Activated CD4-positive, alpha-beta T cell treated with anti-CD3 and anti-CD28 coated beads, Interleukin-2, amount 50 U/mL, for 4 hours (primary cell): ENCODE measurements at places on chromosomes 6 and 20.
A peak's percentile ranks its signal among the peaks of the same experiment; 100 is the strongest.

- no peak for DNase-seq
These were observed 203.5 kb downstream of the ADGRB3 start for GRCh38 chr6:68838571-68838970.

GRCh38 chr20:62202676-62203377 lies 17.3 kb downstream of the HRH3 start:
- DNase-seq: no peak

DNA sequence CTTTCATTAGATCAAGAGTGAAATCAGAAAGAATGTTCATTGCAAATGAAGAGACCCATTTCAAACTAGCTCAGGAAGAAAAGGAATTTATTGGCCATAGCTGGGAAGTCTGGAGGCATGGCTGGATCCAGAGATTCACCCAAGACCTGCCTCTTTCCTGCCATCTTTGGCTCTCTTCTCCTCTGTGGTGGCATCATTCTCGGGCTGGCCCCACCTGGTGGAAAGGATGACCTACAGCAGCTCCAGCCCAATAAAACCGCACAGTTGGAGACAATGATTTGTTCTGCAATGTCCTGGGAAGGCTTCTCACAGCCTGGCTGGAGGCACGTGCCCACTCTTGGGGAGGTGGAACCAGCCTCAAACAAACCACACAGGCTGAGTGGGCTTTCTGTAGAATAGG lies 18.1 kb upstream of the FERMT1 start:
- no peak for DNase-seq

GRCh38 chr20:63359164-63359934 lies 1.8 kb downstream of the CHRNA4 start:
- DNase-seq: no peak

DNA sequence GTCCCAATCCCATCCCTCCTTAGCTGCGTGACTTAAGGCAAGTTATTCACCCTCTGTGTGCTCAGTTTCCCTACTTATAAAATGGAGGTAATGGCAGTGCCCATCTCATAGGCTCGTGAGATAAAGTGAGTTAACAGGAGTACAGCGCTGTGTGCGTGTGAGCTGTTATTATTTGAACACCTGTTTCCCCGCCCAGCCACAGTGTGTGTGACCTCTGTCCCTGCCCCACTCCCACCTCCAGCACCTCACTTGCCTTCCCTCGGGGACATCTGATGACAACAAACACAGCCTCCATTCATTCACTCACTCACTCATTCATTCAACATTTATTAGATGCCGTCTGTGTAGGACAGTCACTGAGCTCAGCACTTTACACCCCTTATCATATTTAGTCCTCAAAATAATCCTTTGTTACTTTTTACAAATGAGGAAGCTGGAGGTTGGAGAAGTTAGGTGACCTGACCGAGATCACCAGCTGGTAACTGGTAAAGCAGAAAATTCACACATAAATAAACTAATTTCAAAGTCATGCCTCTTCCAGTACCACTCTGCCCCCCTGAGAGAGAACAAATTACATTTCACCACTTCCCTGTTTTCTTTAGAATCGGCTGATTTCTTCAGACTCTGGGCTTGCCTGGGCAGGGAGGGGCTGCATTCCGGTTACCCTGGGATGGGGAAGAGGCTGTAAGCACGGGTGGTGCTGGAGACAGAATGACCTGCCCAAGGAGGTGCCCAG lies 58.6 kb downstream of the CPNE5 start:
- DNase-seq: no peak

DNA sequence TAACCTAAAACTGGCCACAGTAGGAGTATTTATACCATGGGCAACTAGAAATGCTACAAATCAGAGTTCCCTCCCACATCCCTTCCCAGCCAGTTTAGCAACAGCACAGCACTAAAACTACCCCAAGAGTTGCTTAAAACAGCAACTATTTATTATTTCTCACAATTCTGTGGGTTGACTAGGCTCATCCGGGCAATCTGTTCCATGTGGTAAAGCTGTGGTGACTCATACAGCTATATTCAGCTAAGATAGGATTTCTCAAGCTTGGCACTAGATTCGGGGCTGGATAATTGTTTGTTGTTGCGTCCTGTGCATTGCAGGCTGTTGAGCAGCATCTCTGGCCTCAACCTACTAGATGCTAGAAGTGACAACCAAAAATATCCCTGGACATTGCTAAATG lies 8.6 kb upstream of the HECA start:
- peak; percentile 26 for DNase-seq

DNA sequence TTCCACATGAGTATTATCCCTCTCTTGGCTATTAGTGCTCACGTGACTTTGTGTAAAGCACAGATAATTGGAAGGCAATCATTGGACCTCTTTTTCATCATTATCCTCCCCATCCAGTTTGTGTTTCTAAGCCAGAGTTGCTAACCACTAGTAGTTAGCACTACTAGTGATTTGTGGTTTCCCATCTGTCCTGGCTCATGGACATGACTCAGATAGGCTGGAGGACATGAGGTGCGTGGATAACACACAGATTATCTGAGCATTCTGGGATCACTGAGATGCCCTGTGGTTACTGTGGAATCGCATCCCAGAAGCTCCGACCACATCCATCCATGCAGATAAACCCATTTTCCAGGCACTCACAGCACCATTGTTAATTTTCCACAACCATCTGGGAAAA lies 123.8 kb upstream of the NAA20 start:
- no peak for DNase-seq

DNA sequence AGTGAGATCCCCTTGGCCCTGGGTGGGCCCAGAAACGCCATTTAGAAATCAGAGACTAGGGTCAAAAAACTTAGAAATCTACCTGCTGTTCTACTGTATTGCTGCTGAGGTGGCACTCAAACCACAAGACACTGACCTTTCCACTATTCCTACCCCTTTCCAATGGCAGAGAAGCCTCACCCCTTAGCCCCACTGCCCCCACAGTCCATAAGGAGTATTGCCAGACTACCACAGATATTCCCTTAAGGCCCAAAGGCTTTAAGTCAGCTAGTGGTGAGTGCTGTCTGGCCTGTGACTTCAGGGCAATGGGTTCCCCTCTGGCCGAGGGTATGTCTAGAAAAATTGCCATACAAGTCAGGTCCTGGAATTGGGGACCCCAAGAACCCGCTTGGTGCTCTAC lies 656.1 kb downstream of the COL12A1 start:
- no peak for DNase-seq

DNA sequence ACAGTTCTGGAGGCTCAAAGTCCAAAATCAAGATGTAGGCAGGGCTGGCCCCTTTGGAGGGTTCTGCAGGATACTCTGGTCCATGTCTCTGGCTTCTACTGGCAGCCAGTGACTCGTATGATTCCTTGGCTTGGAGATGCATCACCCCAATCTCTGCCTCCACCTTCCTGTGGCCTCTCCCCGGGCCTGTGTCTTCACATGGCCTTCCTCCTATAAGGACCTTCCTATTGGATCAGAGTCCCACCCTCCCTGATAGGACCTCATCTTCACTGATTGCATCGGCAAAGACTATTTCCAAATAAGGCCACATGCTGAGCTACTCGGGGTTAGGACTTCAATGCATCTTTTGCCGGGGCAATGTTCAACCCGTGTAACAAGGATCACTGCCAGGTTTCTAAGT lies 509.0 kb downstream of the CD83 start:
- no peak for DNase-seq

DNA sequence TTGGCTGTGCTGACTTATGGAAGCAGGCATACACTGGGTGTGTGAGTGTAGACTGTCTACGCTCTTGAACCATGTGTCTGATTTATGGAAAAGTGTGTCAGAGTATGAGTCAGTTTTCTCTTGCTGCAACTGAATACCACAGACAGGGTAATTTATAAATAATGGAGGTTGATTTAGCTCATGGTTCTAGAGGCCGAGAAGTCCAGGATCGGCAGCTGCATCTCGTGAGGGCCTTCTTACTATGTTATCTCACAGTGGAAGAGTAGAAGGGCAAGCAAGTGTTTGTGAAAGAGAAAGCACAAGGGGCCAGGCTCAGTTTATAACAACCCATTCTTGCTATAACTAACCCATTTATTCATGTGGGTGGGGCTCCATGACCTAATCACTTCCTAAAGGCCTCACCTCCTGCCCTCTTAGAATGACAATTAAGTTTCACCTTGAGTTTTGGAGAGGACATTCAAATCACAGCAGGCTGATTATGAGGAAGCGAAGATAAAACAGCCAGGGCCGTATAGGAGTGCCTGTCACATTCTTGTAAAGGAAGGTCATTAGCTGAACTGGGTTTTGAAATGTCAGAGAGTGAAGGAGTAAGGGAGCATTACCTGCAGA lies 6.7 kb downstream of the GPR31 start:
- DNase-seq: no peak

DNA sequence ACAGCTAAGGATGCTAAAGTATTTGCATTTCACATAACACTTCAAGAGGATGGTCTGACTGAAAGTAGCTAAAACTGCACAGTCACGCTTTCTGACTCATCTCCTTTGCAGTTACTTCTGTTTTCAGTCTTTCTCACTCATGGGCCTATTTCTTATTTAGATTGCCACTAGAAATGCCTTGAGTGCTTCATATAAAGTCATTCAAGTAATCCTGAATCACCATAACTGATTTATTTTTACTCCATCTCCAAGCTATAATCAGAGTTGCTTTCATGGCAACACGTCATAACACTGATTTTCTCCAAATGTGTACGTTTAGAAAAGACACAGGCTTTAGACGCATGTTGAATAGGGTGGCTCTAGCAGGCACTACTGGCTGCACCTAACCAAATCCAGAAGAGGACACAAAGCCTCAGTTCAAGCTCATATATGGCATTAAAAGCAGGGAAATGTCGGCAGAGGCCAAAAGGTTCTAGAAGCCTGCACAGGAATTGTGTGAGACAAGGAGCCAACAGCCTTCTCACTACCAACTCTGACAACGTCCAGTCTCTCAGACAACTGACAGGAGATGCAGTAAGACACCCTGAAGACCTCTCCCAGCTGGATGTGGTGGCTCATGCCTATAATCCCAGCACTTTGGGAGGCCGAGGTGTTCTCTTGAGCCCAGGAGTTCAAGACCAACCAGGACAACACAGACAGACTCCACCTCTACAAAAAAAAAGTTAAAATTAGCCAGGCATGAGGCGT lies 64.1 kb upstream of the BEND6 start:
- no peak for DNase-seq

- DNase-seq: no peak
These were observed 34.0 kb upstream of the BMP6 start for GRCh38 chr6:7691675-7692452.

GRCh38 chr6:44051515-44051914 lies 75.7 kb downstream of the MRPL14 start:
- no peak for DNase-seq

- no peak for DNase-seq
These were observed 625.7 kb upstream of the PTCHD4 start for GRCh38 chr6:48736501-48737206.

DNA sequence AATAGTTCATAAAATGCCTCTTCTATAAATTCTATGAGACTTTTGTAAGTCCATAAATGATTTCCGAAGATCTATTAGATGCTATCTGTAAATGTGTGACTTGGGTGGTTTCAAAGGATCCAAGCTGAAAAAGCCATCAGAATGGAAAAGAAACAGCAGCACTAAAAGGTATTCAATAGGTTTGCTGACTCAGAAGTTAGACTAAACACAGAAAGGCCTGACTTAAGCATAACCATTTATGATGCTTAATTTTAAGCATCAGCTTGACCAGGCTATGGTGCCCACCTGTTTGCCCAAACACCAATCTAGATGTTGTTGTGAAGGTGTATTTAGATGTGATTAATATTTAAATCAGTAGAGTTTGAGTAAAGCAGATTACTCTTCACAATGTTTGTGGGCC lies 513.5 kb downstream of the TFAP2A start:
- no peak for DNase-seq

DNA sequence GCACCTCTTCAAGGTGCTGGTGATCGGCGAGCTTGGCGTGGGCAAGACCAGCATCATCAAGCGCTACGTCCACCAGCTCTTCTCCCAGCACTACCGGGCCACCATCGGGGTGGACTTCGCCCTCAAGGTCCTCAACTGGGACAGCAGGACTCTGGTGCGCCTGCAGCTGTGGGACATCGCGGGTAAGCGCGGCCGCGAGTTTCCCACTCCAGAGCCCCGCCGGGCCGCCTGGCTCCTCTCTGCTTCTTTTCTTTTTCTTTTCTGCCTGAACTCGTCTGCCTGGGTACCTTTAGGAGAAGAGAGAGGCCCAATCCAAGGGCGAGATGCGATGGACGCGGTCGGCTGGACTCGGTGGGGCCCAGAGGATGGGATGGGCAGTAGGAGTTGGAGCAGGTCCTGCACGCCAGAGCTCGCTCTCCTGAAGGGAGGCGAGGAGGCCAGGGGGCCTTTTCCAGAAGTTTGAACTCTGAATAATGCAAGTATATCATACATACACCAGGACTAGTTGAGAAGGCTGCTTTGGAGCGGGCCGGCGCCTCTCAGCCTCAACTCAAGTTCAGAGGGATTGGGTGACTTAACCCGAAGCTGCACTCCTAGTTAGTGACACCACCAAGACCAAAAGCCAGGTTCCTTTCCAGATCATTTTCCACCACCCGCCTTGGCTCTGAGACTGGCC lies 445 bp downstream of the RAB32 start:
- no peak for DNase-seq

GRCh38 chr6:110098511-110099116 lies 80.9 kb downstream of the WASF1 start:
- DNase-seq: no peak

- DNase-seq: no peak
These were observed 230.2 kb upstream of the PLN start for GRCh38 chr6:118317581-118318563.

GRCh38 chr6:33450434-33450833 lies 3.9 kb upstream of the ZBTB9 start:
- no peak for DNase-seq

DNA sequence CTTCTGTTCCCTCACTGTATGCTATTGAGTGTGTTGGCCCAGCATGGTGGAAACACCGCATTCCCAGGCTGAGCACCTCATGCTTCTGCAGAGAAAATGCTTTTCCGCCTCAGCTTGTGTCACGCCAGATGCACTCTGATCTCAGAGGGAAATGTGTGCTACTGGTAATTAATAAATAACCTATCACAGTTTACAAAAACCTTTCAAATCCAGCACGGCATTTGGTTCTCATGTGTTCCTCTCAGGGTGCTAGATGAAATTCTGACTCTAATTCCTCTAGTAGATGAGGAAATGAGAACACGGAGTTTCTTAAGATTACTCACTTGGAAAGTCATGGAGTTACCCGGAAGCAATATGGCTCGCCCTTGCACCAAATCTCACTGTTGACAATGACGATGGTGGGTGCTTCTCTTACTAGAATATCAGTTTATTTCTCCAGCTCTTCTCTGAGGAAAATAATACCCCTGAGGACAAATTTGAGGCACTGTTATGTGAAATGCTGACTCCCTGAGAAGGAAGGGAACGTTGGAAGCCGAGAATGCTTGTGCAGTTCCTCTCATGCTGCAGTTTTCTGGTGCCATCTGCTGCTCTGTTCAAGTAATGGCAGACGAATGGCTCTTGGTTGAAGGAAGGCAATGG lies 116.6 kb downstream of the RNF144B start:
- DNase-seq: peak; percentile 18

DNA sequence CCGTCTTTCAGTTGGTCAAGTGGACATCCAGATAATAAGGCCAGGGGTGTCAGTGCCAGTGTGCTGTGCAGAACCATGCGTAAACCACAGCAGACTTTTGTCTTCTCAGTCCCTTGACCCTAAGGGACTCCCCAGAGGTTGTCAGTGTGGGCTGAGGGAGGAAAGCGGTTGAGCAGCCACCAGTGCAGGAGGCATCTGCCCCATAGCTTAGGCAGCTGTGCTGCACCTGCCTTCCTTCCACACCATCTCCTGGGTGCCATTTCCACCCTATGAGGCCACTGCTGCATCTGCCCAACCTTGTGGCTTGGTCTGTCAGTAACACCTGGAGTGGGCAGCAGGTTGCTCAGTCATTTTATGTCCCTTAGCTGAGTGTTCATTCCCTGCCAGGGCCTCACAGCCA lies 26.0 kb downstream of the PRPF6 start:
- DNase-seq: no peak
